ENCODE measurements at places on chromosomes 5 and 9. TPM values are rescaled to one million over a fixed set of nuclear protein-coding genes. Genes with fewer than 3 reads are reported as not detected.

The RAPGEF6 gene
- 7.3 TPM for total RNA-seq

GRCh38 chr9:100167915-100168654, 69.0 kb downstream of the INVS start:
- no peak overlapping the region for H3K4me3 ChIP-seq
- no peak for DNase-seq
- H3K27me3 ChIP-seq: no peaks in the 10 kb centered on the region
- no peak overlapping the region for H3K27ac ChIP-seq
- H3K36me3 ChIP-seq: no peaks in the 10 kb centered on the region

- no peak overlapping the region for H3K27ac ChIP-seq
- H3K4me1 ChIP-seq: no peaks in the 10 kb centered on the region
- DNase-seq: no peak
- no peaks in the 10 kb centered on the region for H3K27me3 ChIP-seq
Observed at GRCh38 chr9:113179839-113180238, 29.0 kb downstream of the SLC31A2 start.

GRCh38 chr9:4223312-4223833, 76.5 kb downstream of the GLIS3 start:
- H3K4me1 ChIP-seq: peaks cover 6% of the 10 kb centered on the region
- no peaks in the 10 kb centered on the region for H3K36me3 ChIP-seq
- H3K27me3 ChIP-seq: no peaks in the 10 kb centered on the region
- no peak overlapping the region for H3K4me3 ChIP-seq
- DNase-seq: no peak

DNA sequence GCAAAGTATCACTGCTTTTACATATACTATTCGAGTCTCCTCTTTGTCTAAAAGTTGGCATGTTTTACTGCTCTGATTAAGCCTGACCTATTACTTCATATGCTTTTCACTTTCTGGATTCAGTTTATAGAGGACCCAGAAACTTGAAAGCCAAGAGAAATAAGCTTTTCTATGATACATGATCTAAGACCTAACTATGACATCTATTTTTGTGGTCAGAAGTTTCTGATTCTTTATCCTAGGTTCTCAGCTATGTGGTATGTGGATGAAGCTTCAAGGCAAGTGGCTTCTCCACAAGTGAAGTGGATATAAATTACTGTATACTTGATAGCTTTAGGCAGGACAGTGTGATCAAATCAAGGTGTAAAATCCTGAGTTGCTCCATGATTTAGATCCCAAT, 6.3 kb downstream of the EDIL3 start:
- H3K4me3 ChIP-seq: no peak overlapping the region
- H3K27me3 ChIP-seq: no peaks in the 10 kb centered on the region
- H3K4me1 ChIP-seq: no peaks in the 10 kb centered on the region
- H3K36me3 ChIP-seq: no peaks in the 10 kb centered on the region
- no peak overlapping the region for H3K27ac ChIP-seq

DNA sequence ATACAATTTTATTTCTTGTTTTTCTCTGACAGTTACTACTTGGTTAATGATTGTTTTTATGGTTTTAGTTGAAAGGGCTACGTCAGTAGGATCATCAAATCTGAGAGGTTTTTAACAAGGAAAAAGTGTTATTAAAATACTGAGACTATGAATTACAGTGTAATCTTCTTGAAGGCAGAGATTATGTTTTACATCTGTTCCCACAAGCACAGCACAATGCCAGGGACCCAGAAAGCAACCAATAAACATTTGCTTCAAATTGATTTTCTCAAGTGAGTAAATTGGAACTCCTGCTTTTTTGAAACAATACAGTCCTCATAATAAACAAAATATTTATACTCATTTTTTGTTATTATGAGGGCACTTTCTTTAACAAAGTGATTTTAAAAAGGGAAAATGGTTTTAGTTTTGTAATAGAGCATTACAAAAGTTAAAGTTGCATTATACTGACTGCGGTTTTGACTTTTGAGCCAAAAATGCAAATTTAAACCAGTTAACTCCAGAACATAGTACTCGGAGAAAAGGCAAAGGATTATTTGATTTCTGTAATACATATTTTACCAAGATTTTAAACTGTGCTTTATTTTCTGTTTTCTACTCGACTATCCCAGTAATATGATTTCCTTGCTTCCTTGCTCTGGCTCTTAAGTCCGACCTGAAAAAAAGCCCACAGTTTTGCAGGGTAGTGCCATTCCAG, 176.9 kb downstream of the GDNF start:
- DNase-seq: no peak
- no peaks in the 10 kb centered on the region for H3K4me1 ChIP-seq
- no peak overlapping the region for H3K4me3 ChIP-seq
- H3K36me3 ChIP-seq: no peaks in the 10 kb centered on the region

DNA sequence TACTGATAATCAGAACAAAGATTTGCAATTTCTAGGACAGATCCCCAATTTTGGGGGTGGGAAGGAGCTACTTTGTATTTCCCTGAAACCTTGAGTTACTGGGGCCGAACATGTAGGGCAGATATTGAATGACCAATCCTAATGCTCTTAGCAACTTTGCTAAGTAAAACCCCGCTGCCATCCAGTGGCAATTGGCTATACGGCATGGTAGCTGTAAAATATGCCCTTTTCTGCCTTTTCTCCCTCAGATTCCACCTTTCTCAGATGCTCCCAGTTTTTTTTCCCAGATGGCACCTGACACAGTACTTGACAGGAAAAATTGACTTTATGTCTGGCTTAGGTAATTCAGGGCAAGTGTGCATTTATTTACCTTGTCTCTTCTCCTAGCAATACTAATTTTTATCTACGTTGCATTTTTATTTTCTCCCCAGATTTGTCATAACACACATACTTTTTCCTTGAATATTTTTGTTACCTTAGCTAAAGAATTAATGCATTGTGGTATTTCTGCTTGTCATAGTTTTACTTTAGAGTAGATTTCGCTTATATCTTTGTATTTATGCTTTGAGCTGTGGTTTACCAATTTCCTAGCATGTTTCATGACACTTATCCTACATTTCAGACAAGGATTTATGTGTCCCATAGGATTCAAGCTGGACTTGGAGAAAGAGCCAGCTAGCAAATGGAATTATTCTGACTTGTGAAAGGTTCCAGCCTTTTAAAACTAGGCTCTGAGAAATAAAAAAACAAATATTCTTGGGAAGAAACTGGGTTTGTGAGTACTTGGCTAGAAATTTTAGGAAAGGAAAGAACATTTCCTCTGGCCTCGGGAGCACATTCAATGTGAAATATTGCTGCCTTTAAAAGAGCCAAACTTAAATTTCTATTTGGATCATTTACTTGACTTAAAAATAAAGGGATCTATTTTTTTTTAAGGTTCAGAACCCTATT, 37.4 kb downstream of the PIK3R1 start:
- H3K4me3 ChIP-seq: no peak overlapping the region
- no peak overlapping the region for H3K27ac ChIP-seq
- no peaks in the 10 kb centered on the region for H3K36me3 ChIP-seq
- DNase-seq: peak; percentile 42
- no peaks in the 10 kb centered on the region for H3K27me3 ChIP-seq

- no peak overlapping the region for H3K4me3 ChIP-seq
- no peaks in the 10 kb centered on the region for H3K27me3 ChIP-seq
- no peaks in the 10 kb centered on the region for H3K36me3 ChIP-seq
- no peak for DNase-seq
- no peaks in the 10 kb centered on the region for H3K4me1 ChIP-seq
- peak overlapping the region; percentile 14 for H3K27ac ChIP-seq
Observed at GRCh38 chr5:123844873-123845272, 332.9 kb downstream of the CSNK1G3 start.
